ENCODE measurements at places on chromosomes 2 and 18. TPM values are rescaled to one million over a fixed set of nuclear protein-coding genes. Genes with fewer than 3 reads are reported as not detected.

Gene SGO2
- total RNA-seq, result 18.2 TPM

Gene TEX44
- total RNA-seq, result not detected

Gene SPEG
- total RNA-seq, result 0.86 TPM

Gene IL1R1
- total RNA-seq, result 0.86 TPM

Gene TTC21B
- total RNA-seq, result 19.5 TPM

Gene HES6
- total RNA-seq, result 5.7 TPM

Gene HOXD11
- total RNA-seq, result not detected

Gene PARD3B
- not detected for total RNA-seq

Gene ONECUT2
- 0.10 TPM for total RNA-seq

Gene TAF4B
- total RNA-seq, result 14.5 TPM

DNA sequence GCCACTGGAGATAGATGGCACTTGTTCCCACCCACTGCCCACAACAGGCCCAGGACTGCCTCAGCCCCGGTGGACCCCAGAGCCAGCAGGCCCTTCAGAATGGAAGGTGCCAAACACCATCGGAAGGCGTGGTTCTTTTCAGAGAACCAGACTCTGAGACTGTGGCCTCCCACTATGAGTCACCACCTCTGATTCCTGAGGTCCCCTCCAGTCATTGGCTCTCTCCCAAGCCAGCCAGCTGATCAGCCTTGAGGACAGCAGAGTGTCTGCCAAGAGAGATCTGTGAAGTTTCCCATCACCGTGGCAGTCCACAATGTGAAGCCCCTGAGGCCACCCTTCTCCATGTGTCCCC, 10.4 kb upstream of the MAP3K2 start:
- H3K27ac ChIP-seq, result no peak overlapping the region
- H3K27me3 ChIP-seq, result no peaks in the 10 kb centered on the region
- no peaks in the 10 kb centered on the region for H3K36me3 ChIP-seq
- no peak overlapping the region for H3K4me3 ChIP-seq
- H3K4me1 ChIP-seq, result peaks cover 11% of the 10 kb centered on the region

DNA sequence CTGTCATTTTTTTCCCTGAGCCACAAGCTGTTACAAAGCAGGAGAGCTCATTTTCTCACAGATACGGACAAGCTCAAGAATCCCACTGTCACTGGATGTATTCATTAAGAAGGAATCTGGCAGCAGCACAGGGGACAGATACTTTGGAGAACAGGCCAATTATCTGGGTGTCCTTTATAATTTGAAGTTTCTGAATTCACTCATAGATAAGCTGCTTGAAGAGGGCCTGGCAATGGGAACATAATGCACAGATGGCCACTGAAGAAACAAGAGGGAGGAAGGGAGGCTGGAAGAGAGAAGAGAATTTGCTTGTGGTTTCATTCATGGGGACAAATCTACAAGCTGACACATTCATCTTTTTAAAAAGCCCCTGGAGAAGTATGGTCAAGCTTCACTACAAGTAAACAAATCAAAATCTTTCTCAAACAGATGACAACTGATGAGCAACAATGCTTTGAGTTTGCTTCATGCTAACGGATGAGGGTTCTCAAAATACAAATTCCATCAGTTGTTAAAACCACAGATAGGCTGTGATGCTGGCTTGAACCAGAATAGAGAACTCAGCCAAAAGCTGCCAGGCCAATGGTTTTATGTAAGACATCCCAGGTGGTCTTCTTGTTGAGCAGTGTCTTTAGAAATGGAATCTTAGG, 11.9 kb downstream of the BCL2 start:
- H3K4me3 ChIP-seq, result no peak overlapping the region
- H3K4me1 ChIP-seq, result peaks cover 47% of the 10 kb centered on the region
- DNase-seq, result no peak
- H3K27me3 ChIP-seq, result no peaks in the 10 kb centered on the region
- H3K27ac ChIP-seq, result peak overlapping the region; percentile 74
- H3K36me3 ChIP-seq, result peaks cover 14% of the 10 kb centered on the region

DNA sequence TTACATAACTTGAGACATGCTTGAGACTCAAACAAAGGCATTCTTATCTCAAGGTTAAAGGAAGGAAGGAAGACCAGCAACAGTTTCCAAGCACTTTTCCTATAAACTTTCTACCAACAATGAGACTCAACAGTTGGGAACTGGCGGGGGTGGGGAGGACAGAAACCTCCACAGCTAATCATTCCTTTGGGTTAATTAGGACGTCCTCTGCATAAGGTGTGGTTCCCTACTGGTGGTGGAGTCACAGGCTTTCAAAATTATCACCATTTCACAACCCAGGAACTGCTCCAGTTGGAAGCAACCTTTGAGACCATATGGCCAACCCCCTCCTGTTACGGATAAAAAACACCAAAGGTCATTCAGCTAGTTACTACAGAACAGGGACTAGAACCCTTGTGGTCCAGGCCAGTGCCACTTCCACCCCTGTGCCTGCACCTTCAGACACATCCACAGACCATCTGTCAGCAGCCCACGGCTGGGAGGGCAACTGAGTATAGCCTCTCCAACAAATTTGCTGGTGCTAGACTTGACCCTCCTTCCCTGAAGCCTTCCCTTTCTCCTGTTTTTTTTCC, 30.1 kb upstream of the ATL2 start:
- no peak overlapping the region for H3K4me3 ChIP-seq
- H3K36me3 ChIP-seq, result peaks cover 1% of the 10 kb centered on the region
- H3K4me1 ChIP-seq, result no peaks in the 10 kb centered on the region
- no peak for DNase-seq
- no peak overlapping the region for H3K27ac ChIP-seq

DNA sequence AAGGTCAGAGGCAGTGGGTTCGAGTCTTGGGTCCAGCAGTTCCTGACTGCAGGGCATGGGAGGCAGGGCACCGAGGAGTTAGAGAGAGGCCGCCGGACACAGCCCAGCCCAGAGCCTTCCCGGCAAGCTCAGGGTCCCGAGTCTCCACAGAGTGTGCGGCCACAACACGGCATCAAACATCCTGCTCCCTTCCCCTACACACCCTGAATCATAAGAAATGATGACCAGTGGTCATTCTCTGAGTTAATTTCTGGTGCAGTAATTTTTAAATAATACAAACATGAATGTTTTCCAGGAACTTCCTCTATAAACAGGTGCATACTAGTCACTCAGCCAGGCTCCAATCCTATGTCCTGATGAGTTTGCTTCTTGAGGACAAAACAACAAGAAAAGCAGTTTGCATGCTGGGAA, 118.0 kb downstream of the PXDN start:
- H3K36me3 ChIP-seq, result no peaks in the 10 kb centered on the region
- no peaks in the 10 kb centered on the region for H3K4me1 ChIP-seq
- H3K27ac ChIP-seq, result no peak overlapping the region

DNA sequence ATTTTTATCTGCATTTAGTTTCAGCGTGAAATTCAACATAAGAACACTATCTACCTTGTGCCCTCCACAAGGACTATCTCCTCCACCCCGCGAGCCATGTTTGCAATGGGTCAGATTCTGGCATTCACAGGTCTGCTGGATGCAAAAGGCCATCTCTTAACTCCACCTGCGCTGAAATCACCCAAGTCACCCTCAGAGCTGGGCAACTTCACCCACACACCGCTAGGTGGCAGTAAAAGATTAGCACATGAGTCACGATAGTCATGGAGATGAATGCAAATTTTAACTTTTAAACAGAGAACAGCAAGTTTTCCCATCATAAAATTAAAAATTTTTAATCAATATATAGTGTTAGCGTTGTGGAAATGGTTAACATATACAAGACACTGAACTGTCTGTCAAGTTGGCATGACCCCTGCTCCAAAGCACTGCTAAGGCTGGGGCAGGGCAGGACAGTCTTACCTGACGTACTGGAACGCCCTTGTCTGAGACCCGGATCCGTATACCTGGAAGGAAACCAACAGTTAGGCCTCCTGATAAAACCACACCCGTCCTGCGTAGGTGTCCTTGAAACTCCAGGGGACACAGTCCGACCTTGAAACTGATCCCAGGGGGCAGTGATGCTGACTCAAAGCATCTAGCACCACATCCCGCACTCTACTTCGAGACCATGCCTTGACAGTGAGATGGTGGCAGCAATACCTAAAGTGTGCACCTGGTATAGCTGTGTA, 89.6 kb downstream of the UXS1 start:
- no peak overlapping the region for H3K4me3 ChIP-seq
- peak; percentile 73 for DNase-seq
- no peak overlapping the region for H3K27ac ChIP-seq
- no peaks in the 10 kb centered on the region for H3K27me3 ChIP-seq
- peaks cover 6% of the 10 kb centered on the region for H3K36me3 ChIP-seq
- no peaks in the 10 kb centered on the region for H3K4me1 ChIP-seq

GRCh38 chr2:101870444-101870843, 121.3 kb upstream of the IL1R2 start:
- DNase-seq, result no peak
- H3K4me3 ChIP-seq, result no peak overlapping the region
- H3K36me3 ChIP-seq, result peaks cover 20% of the 10 kb centered on the region
- peaks cover 7% of the 10 kb centered on the region for H3K4me1 ChIP-seq

GRCh38 chr2:20425371-20425881, 21.4 kb upstream of the RHOB start:
- no peak for DNase-seq
- H3K4me3 ChIP-seq, result peak overlapping the region; percentile 71
- H3K27ac ChIP-seq, result peak overlapping the region; percentile 86
- H3K27me3 ChIP-seq, result no peaks in the 10 kb centered on the region
- no peaks in the 10 kb centered on the region for H3K36me3 ChIP-seq

- no peak for DNase-seq
- H3K27ac ChIP-seq, result no peak overlapping the region
- H3K36me3 ChIP-seq, result no peaks in the 10 kb centered on the region
- H3K4me1 ChIP-seq, result peaks cover 32% of the 10 kb centered on the region
- H3K27me3 ChIP-seq, result no peaks in the 10 kb centered on the region
- no peak overlapping the region for H3K4me3 ChIP-seq
These were observed 58.0 kb downstream of the TMEM163 start for GRCh38 chr2:134660626-134661402.

GRCh38 chr2:147500229-147500628, 344.6 kb upstream of the ACVR2A start:
- H3K4me1 ChIP-seq, result peaks cover 46% of the 10 kb centered on the region
- H3K36me3 ChIP-seq, result no peaks in the 10 kb centered on the region
- DNase-seq, result no peak
- H3K27ac ChIP-seq, result peak overlapping the region; percentile 77
- H3K4me3 ChIP-seq, result peak overlapping the region; percentile 79
- H3K27me3 ChIP-seq, result no peaks in the 10 kb centered on the region

- H3K27ac ChIP-seq, result no peak overlapping the region
- H3K27me3 ChIP-seq, result no peaks in the 10 kb centered on the region
- no peak overlapping the region for H3K4me3 ChIP-seq
- H3K4me1 ChIP-seq, result no peaks in the 10 kb centered on the region
- DNase-seq, result no peak
These were observed 308.7 kb upstream of the SALL3 start for GRCh38 chr18:78670778-78671391.

- DNase-seq, result no peak
- H3K27ac ChIP-seq, result peak overlapping the region; percentile 58
- no peak overlapping the region for H3K4me3 ChIP-seq
- H3K36me3 ChIP-seq, result peaks cover 9% of the 10 kb centered on the region
These were observed 66.2 kb downstream of the CUL3 start for GRCh38 chr2:224518806-224519580.

DNA sequence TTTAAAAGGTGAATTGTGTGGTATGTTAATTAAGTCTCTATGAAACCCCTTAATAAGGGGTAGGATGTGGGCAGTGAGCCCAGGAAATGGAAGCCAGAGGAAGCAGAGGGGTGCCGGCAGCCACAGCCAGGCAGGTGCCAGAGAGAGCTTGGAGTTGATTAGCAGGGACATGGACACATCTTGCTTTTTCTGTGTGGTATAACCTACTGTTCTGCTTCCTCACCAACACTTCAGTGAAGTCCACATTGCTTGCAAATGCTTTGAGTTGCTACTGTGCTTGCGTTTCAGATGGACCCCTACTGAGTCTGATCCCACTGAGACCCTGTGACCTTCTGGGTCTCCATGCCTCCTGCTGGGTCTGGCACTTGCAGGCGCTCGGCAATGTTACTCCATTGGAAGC, 30.3 kb upstream of the ARHGEF4 start:
- no peak overlapping the region for H3K27ac ChIP-seq
- DNase-seq, result no peak
- no peaks in the 10 kb centered on the region for H3K27me3 ChIP-seq
- no peak overlapping the region for H3K4me3 ChIP-seq
- H3K36me3 ChIP-seq, result no peaks in the 10 kb centered on the region

GRCh38 chr2:3661149-3661660, 3.2 kb downstream of the ALLC start:
- H3K27ac ChIP-seq, result no peak overlapping the region
- no peaks in the 10 kb centered on the region for H3K4me1 ChIP-seq
- H3K27me3 ChIP-seq, result no peaks in the 10 kb centered on the region
- no peak overlapping the region for H3K4me3 ChIP-seq
- DNase-seq, result no peak

DNA sequence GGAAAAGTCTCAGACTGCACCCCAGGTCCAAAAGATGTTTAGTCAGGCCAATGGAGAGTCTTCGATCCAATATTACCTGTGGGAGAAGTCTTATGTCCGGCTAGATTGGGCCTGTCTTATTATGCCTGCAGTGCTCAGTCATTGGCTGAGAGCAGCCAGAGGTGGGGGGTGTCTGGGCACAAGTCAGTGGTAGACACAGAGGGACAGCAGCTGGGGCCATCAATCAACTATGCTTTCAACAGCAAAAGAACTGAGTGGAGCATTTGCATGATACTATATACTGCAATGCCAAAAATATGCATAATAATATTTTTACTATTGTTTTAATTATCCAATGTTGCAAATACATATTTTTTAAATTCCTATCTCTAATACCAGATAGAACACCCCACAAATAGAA, 298.6 kb upstream of the CDH20 start:
- H3K27ac ChIP-seq, result no peak overlapping the region
- H3K4me3 ChIP-seq, result no peak overlapping the region
- H3K36me3 ChIP-seq, result peaks cover 5% of the 10 kb centered on the region
- no peak for DNase-seq

DNA sequence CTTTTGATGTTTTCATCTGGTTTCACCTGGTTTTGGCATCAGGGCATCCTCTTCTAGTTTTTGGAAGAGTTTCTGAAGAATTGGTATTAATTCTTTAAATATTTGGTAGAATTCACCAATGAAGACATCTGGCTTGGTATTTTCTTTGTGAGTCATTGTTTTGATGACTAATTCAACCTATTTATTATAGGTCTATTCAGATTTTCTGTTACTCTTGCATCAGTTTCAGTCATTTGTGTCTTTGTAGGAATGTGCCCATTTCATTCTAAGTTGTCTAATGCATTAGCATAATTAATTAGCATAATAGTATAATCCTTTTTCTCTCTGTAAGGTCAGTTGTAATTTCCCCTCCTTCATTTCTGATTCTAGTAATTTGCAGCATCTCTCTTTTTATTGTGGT, 8.0 kb downstream of the GNLY start:
- H3K36me3 ChIP-seq, result peaks cover 23% of the 10 kb centered on the region
- DNase-seq, result no peak
- H3K27me3 ChIP-seq, result no peaks in the 10 kb centered on the region
- H3K4me3 ChIP-seq, result peak overlapping the region; percentile 91
- H3K27ac ChIP-seq, result peak overlapping the region; percentile 84

GRCh38 chr2:42874949-42875801, 82.8 kb upstream of the HAAO start:
- no peaks in the 10 kb centered on the region for H3K36me3 ChIP-seq
- DNase-seq, result no peak
- no peaks in the 10 kb centered on the region for H3K4me1 ChIP-seq
- H3K27me3 ChIP-seq, result no peaks in the 10 kb centered on the region
- no peak overlapping the region for H3K4me3 ChIP-seq

All from natural killer cell treated with Interleukin-12 subunit alpha and Interleukin-12 subunit beta and Interleukin-15 and Interleukin-18, amount 100 ng/mL, for 72 hours (primary cell).